ENCODE measurements at places on chromosomes 4 and X. TPM values are rescaled to one million over a fixed set of nuclear protein-coding genes. Genes with fewer than 3 reads are reported as not detected.

ZAR1 gene
- total RNA-seq: not detected

OPRPN gene
- not detected for total RNA-seq

BEX2 gene
- total RNA-seq: 45.4 TPM

NSUN7 gene
- total RNA-seq: 37.4 TPM

IQCM gene
- total RNA-seq: 0.26 TPM

IL13RA2 gene
- not detected for total RNA-seq

CT45A2 gene
- total RNA-seq: not detected
